ENCODE measurements at places on chromosomes 16 and 17. TPM values are rescaled to one million over a fixed set of nuclear protein-coding genes. Genes with fewer than 3 reads are reported as not detected.

DNA sequence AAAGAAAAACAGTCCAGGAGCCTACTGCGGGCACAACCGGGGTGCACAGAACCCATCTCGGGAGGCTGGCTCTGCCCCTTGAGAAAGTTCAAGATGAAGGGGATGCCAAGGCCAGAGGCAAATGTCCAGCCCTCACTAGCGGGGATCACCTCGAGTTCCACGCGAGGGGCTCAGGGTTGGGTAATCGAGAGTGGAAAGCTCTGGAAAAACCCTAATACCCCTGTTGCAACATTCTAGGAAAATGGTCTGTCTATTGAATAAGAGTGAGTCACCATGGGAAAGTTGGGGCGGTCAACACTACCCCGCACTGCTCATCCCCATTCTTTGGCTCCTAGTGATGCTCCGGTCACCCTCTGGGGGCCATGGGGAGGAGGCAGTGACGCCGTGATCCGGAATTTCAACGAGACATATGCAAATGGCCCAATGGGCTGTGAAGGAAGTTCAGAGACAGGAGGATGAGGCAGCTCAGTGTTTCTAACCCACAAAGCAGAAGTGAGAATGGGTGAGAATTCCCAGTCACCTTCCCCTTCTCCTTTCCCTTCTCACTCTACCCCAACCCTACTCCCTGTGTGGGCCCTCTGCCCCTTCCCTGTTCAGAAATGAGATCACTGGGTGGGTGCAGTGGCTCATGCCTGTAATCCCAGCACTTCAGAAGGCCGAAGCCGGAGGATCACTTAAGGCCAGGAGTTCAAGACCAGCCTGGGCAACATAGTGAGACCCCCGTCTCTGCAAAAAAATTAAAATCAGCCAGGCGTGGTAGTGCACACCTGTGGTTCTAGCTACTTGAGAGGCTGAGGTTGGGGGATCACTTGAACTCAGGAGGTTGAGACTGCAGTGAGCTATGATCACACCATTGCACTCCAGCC is 22.4 kb downstream of the SOCS3 start:
- DNase-seq, result no peak

The PPL gene
- total RNA-seq, result 69.8 TPM

- DNase-seq, result no peak
Observed at GRCh38 chr16:14650629-14651028, 17.9 kb downstream of the BFAR start.

DNA sequence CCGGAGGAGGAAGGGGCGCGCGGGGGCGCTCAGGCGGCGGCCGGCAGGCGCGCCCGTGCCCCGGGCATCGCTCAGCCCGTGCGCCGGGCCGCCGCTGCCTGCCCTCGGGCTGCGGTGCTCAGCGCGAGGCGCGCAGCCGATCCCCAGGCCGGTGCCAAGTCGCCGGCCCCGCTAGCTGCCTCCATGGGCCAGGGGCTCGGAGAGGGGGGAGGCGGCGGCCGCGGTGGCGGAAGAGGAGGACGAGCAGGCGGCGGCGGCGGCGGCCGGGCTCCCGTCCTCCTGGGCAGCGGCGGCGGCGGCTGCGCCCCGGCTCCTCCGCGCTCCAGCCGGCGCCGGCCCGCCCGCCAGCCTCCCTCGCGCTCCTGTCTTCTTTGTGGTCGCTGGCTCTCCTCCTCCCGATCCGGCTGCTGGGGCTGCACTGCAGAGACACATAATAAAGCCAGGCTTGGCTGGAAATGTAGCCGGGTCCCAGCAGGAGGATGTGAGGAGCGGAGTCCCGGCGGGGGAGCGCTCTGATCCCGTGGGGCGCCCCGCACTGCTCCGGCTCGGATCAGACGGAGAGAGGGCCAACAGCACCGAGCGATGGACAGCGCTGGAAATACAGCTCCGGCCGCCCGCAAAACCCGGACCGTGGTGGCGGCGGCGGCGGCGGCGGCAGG is 889 bp upstream of the ZNF423 start:
- DNase-seq, result peak; percentile 75

The NDE1 gene
- 37.6 TPM for total RNA-seq

Measured in left lung (tissue), 14 donors.